Stimulated activated CD8-positive, alpha-beta memory T cell treated with anti-CD3 and anti-CD28 coated beads, Interleukin-7, amount 100 ng/mL, for 1 hour (primary cell): ENCODE measurements at places on chromosomes 1 and 21.

GRCh38 chr1:236966636-236967035 is 37.6 kb downstream of the MT1HL1 start:
- no peak for DNase-seq

DNA sequence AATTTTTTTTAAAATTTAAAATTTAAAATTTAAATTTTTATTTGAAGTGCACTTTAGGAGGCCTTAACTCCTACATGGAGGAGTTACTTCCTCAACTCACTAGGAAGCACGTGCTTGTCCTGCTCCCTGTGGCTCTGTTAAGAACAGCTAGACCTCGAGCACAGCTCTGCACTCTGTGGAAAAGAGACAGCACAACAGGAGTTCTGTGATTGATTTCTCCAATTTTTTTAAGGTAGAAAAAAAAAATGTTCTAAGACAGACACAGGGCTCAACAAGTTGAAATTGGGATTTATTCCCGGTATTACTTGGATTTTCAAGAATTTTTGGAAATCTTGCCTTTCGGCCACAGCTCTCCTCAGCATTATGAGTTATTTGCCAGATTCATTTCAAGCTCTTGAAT is 356.6 kb upstream of the LYPLAL1 start:
- DNase-seq = no peak

GRCh38 chr1:86537928-86538695 is 8.8 kb upstream of the CLCA4 start:
- no peak for DNase-seq

GRCh38 chr1:42928859-42929258 is 29.8 kb downstream of the SLC2A1 start:
- no peak for DNase-seq

- no peak for DNase-seq
These were observed 22.0 kb downstream of the FMO4 start for GRCh38 chr1:171335964-171336363.

DNA sequence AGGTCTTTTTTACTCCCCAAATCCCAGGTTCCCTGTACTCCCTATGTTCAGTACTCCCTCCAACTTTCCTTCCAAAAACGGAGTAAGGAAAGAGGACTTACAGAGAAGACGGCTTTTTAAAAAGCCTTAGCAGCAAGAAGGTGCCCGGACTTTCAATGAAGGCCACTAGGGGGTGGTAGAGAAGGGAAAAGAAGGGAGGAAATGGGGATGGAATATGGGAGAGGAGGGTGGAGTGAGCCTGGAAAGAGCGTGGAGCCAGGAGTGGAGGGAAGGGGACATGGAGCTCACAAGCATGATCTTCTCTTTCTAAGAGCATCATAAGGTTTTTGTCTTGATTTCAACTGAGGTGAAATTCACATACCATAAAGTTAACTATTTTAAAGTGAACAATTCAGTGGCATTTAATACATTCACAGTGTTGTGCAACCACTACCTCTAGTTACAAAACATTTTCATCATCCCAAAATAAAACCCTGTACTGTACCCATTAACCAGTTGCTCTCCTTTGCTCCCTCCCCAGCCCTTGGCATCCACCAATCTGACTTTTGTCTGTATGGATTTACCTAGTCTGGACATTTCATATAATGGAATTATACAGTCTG is 129.9 kb downstream of the ZNF281 start:
- no peak for DNase-seq

- DNase-seq = no peak
These were observed 20.3 kb upstream of the PLCH2 start for GRCh38 chr1:2455757-2456156.

DNA sequence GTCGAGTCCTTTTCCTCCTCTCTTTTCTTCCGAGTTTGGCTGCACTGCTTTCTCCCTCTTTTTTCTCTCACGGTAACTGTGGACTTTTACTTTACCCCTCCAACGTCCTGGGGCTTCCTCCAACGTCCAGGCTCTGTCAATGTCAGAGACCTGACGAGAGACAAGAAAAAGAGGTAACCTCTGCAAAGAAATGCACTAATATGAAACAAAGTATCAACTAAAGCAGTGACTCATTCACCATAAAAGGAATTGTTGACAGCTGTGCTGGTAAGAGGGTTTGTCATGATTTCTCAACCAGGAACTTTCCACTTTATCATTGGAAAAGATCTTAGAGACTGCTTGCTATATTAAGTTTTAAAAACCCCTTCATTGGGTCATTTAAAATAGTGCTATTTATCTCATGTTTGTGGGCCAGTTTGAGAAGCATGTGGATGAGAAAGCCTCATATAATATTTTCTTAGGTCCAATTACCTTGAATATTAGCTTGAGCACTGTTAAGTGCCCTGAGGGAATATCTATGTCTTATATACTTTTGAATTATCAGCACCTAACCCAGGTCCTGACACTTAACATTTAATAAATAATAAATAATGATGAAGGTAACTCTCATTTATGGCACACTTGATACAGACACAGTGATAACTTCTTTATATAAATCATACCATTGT is at the start of gene GBP2:
TSS of gene GBP2 (minus strand) at position 202 of the 668 bp plus-strand sequence. CDS start 4,148 bp downstream, outside the sequence.
- no peak for DNase-seq

DNA sequence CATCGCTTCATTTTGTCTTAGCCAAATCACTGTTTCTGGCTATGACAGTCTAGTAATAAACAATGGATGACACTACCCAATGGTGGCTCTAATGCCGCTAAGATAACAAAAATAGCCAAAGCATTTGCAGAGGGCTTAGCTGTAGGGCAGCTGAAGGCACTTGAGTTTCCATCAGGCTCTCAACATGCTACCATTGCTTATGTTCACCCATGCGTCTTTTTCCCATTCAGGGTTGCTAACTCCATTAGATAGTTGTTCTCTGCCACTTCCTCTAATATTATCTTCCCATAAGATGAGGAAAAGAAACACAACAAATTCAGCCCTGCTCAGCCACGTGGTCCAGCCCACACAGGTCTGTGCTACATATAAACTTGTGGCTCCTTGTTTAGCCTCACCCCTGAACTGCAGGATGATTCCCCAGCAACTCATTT is 159.6 kb downstream of the TOMM20 start:
- no peak for DNase-seq

DNA sequence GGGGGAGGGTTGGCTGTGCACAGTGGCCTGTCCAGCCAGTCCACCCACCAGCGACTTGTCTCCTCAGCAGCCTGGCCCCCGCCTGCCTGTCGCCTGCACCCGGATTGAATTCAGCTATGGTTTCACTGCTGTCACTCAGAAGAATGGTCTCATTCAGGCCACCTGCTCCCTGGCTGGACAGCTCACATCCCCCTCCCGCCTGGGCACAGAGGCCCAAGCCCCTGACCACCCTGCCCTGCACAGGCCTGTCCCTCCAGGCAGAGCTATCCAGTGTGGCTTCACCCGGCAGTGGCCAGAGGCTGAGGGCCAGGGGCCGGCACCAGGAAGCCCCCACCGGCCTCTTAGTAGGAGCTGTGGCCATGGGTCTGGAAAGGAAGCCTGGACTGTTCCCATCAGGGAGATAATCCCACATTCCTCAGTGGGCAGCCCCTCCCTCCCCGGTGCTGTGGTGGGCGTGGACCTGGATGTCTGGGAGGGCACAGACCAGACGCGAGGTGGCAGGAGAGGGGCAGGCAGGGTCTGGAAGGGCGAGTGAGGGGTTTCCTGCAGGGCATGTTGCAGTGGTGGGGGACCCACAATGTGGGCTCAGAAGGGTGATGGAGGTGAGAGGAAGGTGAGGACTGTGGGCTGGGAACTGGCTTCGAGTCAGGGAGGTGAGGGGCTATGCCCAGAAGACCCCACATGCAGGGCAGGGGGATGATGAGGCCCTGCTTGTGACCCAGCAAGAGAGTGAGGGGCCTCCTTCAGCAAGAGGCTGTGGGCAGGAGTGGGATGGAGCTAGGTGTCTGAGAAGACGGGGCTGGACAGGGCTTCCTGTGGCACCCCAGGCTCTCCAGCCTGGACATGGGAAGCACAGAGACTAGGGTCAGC is 30.4 kb downstream of the WNT9A start:
- DNase-seq = no peak
